Naive thymus-derived CD4-positive, alpha-beta T cell (primary cell): ENCODE measurements at places on chromosomes 13 and 19.

DNA sequence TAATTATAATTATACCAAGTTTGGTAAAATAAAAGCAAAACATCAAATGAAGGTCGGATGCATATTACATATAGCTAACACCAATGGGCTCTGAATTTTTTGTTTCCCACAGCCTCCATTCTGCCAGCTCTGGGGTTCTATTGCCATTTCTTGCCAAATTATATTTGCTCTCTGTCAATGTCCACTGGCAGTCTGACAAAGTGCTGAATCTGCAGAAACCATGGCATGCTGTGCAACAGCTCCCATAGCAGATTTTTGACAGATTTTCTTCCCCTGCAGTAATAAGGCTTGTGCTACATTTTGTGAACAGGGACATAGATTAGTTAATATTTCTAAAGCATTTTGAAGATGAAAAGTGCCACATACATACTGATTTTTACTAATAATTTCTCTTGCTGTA is 1102.1 kb downstream of the DIAPH3 start:
- DNase-seq = no peak

DNA sequence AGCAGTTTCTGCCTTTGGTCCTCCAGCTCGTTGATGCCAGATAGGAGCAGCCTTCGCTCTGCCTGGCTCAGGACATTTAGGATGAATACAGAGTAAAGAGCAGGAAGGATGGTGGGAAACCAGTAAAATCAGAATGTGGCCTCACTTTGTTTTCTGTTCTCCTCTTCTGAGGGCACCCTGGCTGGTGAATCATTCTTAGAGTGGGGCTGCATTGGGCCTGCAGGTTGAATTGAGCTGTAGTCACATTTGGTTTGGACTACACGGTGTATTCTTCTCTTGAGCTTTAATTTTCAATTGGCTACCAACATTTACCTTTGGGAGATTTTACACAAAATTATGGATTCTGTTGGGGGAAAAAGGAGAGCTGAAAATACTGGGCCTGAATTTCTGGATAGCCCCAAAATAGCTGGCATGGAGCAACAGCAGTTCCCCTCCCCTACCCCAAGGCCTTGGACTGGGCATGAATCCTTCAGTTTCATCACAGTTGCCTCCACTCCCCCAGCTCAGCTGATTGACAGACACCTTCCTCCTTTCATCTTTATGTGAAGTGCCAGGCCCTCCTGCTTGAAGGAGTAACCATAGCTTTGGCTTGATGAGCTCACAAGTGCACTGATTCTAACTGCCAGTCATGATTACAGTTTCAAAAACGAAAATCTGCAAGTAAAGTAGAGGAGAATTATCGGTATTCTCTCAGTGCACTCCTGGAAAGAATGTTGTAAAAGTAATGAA is 24.3 kb downstream of the ERCC5 start:
- no peak for DNase-seq

GRCh38 chr13:74134221-74134776 is at the start of gene KLF12:
Gene KLF12, minus strand, starts transcription at chr13:74134404.
- peak; percentile 88 for DNase-seq

GRCh38 chr19:51572410-51572809 is 1.3 kb downstream of the ZNF175 start:
- no peak for DNase-seq

DNA sequence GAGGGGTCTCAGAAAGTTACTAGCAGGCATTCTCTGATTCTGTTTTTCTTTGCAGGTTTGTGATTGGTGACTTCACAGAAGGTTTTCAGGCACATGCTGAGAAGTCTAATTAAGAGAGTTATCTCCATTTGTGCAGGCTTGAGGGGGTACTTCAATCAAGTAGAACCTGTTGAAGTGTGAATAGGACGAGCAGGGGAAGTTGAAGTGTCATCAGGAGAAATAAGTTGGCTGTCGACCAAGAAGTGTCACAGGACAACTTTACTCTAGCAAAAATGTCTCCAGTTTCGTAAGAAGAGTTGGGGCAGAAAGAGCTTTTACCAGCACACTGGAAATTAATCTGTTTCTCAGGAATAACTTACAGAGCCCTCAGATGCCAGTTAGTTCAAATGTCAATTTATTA is 576.5 kb upstream of the SLITRK5 start:
- DNase-seq = no peak

DNA sequence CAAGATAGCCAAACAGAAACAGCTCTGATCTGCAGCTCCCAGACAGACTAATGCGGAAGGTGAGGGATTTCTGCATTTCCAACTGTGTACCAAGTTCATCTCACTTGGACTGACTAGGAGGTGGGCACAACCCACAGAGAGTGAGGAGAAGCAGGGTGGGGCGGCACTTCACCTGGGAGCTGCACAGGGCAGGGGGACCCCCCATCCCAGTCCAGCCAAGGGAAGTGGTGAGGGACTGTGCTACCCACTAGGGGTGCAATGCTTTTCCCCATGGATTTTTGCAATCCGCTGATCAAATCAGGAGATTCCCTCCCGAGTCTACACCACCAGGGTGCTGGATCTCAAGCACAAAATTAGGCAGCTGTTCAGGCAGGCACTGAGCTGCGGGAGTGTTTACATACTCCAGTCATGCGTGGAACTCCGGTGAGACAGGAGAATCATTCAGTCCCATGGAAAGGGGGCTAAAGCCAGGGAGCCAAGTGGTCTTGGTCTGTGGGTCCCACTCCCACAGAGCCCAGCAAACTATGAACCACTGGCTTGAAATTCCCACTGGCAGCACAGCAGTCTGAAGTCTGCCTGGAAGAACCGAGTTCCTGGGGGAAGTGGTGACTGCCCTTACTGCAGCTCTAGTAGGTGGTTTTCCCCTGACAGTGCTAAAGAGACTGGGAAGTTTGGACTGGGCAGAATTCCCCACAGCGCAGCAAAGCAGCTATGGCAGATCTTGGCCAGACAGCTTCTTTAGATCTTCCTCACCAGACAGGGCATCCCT is 85.1 kb upstream of the UFM1 start:
- DNase-seq = no peak
